ENCODE measurements at places on chromosomes 2 and 18. TPM values are rescaled to one million over a fixed set of nuclear protein-coding genes. Genes with fewer than 3 reads are reported as not detected.

DNA sequence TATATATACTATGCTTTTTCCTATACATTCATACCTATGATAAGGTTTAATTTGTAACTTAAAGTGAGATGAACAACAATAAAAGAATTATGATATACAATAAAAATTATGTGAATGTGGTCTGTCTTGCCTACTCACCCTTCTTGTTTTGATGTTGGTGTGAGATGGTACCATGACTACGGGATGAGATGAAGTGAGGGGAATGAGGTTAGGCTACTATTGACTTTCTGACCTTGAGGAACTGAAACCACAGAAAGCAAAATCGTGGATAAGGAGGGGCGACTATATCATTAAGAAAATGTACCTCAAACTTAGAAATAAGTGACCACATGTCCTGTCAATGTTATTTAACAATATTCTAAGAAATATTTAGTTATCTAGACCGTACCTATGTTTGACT, 103.9 kb upstream of the PPP1CB start:
- no peak for DNase-seq

DNA sequence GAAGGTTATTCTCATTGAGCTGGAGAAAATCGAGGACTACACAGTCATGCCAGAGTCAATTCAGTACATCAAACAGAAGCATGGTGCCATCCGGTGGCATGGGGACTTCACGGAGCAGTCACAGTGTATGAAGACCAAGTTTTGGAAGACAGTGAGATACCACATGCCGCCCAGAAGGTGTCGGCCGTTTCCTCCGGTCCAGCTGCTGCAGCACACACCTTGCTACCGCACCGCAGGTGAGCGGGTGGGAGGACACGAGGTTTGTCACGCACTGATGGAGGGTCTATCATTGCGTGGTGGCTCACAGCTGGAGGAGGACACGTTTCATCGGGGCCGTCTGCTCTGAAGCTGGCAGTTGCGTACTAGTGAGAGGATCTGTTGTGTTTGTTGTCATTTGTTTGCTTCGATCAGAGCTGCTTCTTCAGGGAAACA, 48.2 kb downstream of the IL1RL2 start:
- no peak for DNase-seq

GRCh38 chr2:27071277-27071989, at the start of gene OST4:
TSS of gene OST4 (minus strand) at chr2:27071654.
- DNase-seq: peak; percentile 93

The NAT8 gene
- total RNA-seq: not detected

GRCh38 chr2:145775591-145775990, 1255.7 kb upstream of the ZEB2 start:
- no peak for DNase-seq

DNA sequence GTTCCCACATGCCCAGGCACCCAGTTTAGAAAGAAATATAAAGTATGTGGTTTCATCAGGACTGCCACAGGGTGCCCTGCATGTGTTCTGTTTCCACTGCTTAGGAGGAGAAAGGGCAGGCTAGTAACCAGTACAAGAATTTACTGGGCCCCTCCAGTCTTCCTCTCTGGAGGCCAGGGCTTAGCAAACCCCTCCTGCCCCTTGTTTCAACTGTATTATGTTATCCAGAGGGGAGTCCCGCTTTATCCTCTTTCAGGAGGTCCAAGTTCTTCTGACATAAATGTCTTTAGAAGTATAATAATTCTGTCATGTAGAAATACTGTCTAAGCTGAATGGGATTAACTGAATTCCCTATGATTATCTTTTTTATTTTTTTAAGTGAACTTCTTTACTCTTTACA, 132.1 kb downstream of the WDSUB1 start:
- DNase-seq: peak; percentile 19

The CCDC102B gene
- 22.1 TPM for total RNA-seq

GRCh38 chr2:27003857-27004256, 28.9 kb upstream of the TMEM214 start:
- no peak for DNase-seq

The RAB27B gene
- 11.4 TPM for total RNA-seq

The GKN2 gene
- not detected for total RNA-seq

DNA sequence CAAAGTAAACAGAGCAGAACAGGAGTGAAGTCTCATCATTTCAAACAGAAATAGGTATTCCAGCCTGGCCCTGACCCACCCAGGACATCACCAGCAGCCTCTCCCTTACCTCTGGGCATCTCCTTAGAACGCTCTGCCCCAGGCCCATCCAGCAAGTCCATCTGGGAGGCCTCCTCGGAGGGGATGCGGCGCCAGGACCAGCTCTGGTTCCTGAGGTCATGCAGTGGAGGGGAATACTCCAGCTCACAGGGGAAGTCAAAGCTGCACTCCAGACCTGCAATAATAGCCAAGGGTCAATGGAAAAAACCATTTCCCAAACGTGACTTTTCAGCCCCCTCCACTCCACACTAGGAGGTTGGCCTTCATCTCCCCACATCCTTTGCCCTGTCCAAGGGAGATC, 226.6 kb downstream of the ALK start:
- no peak for DNase-seq

DNA sequence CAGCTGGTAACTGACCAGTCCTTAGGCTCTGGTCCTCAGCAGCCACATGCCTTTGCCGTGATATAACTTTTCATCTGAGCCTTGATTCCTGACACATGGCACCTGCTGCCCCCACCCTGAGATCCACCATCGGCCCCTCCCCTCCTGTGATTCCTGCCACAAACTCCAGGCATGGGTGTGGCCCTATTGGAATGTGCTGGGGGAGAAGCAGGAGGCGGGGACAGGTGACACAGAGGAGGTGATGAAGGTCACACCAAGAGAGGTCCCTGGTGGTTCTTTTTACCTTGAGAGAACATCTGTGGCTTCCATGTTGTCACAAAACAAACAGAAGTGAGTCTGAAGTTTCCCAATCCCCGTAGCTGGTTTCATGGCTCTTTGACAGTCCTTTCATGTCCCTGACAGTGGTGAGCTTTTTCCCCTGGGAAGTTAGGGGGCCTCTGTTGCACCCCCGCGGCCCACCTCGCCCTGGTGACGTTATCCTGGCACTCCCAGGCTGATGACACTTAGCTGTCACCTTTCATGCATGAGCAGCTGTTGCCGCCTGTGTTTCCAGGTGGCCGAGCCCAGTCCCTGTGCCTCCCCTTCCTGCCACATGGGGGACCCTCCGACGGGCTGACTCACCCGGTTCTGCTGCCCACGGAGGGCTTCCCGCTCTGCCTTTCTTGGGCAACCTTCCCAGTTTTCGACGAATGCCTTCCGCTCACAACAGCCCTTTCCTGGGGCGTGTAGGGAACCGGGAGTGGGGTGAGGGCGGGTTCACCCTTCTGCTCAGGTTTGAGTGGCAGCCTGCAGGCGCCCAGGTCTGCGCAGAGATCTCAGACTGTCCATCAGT, 66.3 kb upstream of the GLI2 start:
- DNase-seq: peak; percentile 83
